Activated naive CD8-positive, alpha-beta T cell treated with anti-CD3 and anti-CD28 coated beads, Interleukin-2, amount 10 ng/mL, durations not matched to agents 7 days and 5 days (primary cell): ENCODE measurements at places on chromosomes 7 and 10.
A peak's percentile ranks its signal among the peaks of the same experiment; 100 is the strongest.

DNA sequence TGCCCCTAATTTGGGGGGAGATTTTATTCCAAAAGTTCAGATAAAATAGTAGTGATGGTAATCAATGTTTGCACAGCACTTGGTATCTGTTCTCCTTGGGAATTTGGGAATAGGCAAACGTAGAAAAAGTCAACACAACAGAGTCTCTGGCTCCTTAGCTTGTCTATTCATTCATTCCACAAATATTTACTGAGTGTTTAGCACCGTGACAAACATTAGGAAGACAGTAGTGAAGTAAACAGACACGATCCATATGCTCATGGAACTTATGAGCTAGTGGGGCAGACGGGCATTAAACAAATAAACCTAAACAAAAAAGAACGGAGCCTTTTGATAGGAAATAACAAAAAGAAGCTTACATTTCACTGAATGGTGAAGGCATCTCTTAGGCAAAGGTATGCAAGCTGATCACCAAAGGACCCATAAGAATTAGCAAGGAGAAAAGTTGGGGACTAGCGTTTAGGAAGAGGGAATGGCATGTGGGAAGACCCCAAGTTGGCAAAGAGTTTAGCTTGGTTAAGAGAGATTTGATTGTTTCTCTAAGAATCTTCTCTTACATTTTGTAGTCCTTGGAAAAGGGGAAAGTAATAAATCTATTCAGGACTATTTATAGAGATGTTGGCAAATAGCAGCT, 243.9 kb upstream of the NPY start:
- DNase-seq, result no peak

- DNase-seq, result no peak
Measured at GRCh38 chr10:16187161-16187560, 249.6 kb upstream of the PTER start.

DNA sequence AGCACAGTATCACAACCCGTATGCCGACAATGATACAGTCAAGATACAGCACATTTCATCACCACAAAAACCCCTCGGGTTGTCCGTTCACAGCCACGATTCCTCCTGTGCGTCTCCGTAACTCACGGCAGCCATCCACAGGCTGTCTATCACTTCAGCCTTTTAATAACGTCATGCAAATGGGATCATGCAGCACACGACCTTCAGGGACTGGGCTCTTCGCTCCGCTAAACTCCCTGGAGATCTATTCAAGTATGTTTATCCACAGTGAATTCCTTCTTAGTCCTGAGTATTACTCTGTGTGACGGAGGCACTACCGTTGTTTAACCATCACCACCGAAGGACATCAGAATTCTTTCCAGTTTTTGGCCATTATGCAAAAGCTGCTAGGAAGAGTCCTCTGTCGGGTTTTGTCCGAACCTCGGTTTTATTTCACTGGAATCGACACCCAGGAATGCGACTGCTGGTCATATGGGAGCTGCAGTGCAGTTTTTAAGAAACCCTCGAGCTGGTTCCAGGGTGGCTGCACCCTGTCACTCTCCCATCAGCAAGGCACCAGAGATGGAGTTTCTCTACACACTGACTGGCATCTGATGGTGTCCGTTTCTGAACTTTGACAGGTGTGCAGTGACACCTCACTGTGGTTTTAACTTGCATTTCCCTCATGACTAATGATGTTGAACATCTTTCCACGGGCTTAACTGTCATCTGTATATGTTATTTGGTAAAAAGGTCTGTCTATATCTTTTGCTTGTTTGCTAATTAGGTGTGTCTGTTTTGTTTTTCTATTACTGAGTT, 193.6 kb downstream of the MAD1L1 start:
- DNase-seq, result peak; percentile 11

GRCh38 chr10:76981251-76981650, 656.4 kb downstream of the KCNMA1 start:
- DNase-seq, result no peak

- DNase-seq, result no peak
Measured at GRCh38 chr7:132066761-132067171, 509.5 kb downstream of the PLXNA4 start.

GRCh38 chr7:100793806-100794660, 33.3 kb downstream of the EPHB4 start:
- DNase-seq, result no peak

DNA sequence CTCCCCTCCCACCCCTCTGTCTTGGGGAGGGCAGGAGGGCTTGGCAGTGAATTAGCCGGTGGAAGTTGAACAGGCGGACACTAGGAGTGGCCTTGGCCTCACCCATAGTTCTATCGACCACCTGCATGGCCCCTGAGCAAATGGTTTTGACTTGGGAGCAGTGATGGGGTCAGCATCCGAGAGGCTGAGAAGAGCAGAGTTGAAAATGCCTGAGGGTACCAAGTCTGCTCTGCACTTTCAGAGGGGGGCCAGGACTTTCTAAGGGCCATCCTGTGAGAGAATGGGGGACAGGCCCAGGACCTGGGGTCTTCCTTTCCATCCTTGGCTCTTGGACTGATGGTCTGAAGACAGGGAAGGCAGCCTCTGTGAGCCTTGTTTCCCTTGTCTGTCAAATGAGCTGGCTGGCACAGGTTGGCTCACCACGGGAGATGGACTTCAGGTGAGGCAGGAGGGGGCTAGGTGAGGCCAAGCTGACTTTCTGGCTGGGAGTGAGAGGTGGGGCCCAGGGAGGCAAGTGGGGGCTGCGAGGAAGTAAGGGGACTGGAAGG, 29.4 kb downstream of the CDH23 start:
- DNase-seq, result no peak

DNA sequence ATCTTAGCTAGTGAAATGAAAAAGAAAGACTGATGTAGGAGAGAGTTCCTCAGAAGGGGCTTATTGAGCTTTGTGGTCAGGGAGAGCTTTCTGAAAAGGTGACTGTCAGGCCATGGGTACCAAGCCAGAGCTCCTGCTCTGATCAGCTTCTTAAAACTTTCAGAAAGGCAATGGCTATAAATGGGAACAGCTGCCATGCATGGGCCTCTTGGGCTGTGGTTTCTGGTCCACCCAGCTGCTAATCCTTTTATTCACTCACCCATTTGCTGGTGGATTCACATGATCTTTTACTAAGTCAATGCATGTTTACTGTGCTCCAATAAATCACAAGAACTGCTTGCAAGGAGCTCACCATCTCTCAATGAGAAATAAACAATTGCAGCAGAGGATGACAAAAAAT, 60.1 kb upstream of the ZPBP start:
- no peak for DNase-seq

DNA sequence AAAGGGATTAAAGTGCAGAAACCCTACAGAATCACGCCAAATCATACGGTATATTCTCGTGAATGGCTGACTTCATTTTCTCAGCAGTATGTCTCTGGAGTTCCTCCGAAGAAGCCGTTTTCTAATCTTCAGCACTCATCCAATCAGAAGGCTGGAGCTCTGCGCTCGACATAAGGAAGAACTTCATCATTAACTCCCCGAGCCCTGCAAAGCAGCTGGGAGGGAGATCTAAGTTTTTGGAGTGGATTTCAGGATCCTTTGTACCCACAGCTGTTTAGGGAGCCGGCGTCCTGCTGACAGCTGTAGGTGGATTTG, 40.7 kb upstream of the SDK1 start:
- no peak for DNase-seq

DNA sequence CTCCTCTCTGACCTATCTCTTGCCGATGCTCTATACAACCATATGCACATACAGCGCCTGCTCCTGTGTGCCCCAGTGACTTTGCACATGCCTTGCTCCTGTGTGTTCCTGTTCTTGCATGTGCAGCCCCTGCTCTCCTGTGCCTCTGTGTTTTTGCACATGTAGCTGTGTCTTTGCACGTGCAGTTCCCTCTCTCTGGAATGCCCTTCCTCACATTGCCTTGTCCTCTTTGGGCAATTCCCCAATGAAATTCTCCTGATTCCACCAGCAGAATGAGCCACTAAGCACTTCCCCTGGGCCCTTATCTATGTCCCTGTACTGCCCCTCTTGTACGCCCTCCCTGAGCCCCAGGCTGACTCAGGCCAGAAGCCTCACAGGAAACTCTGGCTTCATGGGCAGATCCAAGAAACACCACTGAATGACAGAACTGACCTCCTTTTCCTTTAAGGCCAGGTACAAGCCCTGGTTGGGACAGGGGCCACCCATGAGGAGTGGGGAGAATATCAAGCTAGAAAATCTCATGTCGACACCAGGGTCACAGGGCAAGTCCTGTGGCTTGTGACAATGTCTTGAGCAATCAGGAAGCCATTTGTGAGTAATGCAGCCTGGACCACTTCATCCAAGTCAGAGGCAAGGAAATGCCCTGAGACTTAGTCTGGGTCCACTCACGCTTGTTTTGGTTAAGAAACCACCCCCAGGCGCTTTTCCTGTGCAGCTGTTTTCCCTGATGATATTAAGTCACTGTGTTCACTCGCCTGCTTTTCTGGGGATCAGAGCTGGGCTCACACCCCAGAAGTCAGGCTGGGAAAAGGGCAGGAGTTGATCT, 1.9 kb upstream of the ARHGAP22 start:
- no peak for DNase-seq

GRCh38 chr7:158924956-158925355, 68.6 kb downstream of the DYNC2I1 start:
- no peak for DNase-seq

DNA sequence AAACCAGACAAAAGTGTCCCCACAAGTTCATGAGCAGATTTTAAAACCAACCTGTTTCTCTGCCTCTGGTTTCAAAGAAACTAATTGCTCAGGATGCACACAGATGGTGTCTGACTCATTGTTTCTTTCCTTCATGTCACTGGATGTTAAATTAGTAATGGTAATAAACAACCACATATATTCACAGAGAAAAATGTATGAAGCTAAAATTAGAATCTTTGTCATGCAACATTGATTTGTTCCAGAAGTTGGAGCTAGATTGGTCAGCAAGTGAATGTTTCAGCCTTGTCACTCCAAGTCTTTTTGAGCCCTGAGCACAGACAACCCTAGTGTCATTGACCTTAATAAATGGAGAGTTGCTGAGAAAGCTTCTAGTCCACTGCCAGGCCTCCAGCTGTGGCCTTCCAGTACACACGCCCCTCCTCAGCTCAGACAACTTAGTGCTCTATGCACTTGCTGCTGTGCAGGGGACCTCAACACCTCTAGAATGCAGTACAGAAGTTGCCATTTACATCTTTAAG, 175.9 kb downstream of the CCDC71L start:
- no peak for DNase-seq

DNA sequence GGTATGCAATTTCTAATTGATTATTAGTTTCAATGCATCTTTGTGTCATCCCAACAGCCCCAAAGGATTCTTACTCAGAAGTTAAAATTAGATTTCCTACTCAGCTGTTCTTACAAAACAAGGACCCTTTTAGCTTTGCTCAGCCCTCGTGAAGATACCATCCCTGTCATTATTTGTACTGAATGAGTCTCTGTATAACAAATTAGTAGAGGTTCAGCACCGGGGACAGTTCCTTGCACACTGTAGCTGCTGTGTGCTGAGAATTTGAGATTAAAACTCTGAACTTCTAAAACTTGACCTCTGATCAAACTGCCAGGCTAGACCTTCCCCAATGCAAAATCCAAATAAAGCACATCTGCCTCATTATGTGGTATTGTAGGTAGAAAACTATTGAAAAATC, 299.1 kb downstream of the LHFPL3 start:
- DNase-seq, result no peak

DNA sequence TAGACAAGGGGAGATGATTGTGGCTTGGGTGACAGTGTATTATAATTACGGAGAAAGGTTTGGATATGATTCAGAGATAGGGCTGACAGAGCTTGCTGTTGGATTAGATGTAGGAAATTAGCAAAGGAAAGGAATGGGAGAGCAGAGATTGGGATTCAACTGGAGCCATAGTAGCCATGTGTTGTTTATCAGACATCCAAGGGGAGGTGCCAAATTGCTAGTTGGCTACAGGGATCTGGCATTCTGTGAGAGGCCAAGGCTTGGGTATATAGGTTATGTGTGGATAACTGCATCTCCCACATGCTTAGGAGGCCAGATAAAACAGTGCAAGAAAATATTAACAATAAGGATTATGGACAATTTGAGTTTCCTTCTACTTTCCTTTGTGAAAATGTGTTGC, 34.9 kb downstream of the CSGALNACT2 start:
- no peak for DNase-seq

- DNase-seq, result no peak
Measured at GRCh38 chr7:53302496-53303246, 267.2 kb downstream of the POM121L12 start.

GRCh38 chr7:2722591-2722990, 34.6 kb downstream of the AMZ1 start:
- peak; percentile 10 for DNase-seq

GRCh38 chr7:24799506-24799905, 42.2 kb upstream of the GSDME start:
- DNase-seq, result no peak

DNA sequence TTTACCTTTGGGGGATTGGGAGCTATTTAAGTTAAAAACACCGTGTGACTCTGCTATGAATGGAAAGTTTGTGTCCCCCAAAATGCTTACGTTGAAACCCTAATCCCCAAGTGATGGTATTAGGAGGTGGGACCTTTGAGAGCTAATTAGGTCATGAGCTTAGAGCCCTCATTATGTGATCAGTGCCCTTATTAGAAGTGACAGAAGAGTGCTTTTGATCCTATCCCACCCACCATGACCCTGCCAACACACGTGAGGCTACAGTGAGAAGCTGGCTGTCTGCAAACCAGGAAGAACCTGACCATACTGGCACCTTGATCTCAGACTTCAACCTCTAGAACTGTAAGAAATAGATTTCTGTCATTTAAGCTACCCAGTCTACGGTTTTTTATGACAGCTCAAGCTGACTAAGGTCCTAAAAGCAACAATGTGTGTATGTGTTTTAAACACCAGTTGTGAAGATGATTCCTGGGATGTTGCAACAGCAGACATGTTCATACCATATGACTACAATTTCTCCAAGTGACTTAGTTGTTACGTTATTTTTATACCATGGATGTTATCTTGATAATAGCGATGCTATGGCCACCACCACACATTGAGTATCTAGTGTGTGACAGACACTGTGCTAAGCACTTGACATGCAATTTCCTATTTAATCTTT, 124.4 kb downstream of the PIP4K2A start:
- DNase-seq, result no peak

DNA sequence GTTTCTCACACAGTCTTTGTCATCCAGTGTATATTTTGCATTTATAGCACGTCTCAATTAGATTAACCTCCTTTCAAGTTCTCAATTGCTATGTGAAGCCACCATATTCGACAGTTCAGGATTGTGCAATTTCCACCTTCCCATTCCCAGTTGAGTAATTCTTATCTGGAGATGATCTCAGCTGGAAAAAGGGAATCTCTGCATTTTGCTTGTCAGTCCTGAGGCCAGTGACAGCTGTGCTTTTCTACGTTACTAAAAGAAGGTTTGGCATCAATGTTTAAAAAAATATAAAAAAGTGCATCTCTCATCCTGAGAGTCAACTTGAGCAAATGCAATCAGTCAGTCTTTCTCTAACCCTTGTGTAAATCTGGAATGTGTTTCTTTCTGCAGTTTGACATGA, 247.7 kb downstream of the PRKG1 start:
- no peak for DNase-seq

- no peak for DNase-seq
Measured at GRCh38 chr7:67519171-67519570, 522.5 kb downstream of the TYW1 start.

GRCh38 chr7:87226495-87226894, 7.0 kb upstream of the TMEM243 start:
- DNase-seq, result no peak
